ENCODE measurements at places on chromosomes 3 and 15.

DNA sequence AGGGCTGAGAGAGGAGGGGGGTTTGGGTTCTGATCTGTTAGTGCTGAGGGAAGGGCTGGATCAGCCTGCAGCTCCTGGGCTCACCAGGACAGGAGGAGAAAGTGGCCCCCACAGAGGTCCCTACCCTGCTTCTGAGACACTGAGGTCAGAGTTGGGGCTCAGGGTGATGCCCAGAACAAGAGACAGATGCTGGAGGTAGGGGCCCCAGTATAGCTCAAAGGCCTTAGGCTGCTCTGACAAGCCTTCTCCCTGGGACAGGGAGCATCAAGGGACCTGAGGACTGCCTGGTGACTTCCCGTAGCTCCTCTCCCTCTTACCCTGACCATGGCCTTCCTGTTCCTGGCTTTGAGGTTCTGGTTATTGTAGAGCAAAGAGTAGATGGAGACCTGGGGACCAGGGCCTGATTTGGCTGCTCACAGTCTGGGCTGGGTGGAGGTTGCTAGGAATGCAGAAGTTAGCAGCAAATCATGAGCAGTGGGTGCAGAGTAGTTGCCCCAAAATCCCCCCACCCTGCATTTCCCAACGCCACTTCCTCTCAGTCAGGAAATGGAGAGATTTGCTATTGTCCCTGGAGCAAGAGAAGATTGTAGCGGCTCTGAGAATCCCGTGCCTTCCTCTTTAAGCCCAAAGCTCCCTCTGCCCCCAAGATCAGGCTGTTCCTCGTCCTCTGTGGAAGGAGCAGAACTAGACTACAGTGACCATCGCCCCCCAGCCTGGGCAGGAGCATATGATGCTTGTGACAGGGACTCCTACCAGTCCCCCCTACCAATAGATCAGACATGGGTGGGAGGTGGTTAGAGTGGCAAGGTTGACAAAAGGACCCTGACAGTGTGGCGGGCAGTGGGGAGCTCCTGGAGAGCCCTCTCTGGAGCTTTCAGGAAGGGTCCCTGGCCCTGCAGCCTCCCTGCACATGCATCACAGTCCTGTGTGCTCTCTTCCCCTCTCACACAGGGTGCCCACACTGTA, 47.4 kb upstream of the SEC22A start:
- no peak for DNase-seq

- no peak for DNase-seq
Observed at GRCh38 chr3:184568924-184569829, 7.6 kb downstream of the EPHB3 start.

GRCh38 chr3:156311930-156312329, 191.6 kb downstream of the KCNAB1 start:
- DNase-seq, result no peak

DNA sequence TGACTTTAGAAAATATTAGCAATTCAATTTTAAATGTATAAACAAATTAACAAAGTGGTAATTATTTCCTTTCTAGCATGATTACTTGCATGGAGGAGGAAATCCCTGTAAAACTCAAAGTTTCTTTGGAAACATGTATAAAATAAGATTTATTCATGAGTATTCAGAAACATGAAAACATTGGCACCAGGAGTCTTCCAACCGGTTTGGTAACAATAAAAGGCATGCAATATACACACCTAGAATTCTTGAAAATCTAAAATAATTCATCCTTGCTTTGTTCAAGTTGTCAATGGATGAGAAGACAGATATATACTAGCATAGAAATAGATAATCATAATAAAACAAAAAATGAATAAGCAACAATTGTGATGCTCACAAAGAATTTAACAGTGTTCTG, 76.4 kb downstream of the ZPLD1 start:
- DNase-seq, result no peak

DNA sequence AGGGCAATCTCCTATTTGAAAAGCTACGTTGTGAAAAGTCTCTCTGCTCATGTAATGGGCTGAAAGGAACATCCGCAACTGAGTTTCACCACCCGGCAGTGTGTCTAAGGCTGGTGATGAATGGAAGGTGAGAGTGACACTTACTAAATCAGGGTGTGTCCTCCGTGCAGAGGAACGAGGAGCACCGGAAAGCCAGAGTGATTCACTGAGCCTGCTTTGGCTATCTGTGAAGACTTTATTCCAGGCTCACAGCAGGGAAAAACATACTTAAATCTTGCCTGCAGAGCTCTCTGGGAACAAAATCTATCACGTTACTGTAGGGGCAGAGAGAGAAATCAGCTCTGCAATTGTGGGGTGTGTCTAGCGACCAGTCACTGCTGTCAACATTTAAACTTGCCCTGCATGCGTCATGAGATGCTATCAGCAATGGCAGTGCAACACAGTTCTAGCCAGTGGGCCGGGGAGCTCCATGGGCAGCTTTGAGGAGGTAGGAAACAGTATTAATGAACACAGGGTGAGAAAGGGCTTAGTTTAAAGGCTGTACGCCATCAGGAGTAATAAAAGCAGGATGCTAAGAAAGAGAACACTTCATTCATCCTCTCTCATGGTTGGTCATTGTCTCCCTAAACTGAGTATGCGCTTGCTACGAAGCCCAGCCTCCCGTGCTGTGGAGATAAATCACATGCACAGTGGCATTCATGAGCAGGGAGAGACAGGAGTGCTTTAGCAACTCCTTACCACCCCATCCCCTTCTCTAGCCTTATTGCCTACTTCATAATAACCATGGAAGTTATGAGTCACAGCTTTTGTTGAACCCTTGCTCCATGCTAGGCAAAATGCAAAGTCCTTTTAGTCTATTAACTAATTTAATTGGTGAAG, 542.7 kb upstream of the ADAMTS9 start:
- DNase-seq, result no peak

GRCh38 chr3:122991236-122991985, 36.2 kb downstream of the SEMA5B start:
- DNase-seq, result no peak

- DNase-seq, result no peak
Observed at GRCh38 chr3:57582474-57583168, 14.5 kb downstream of the ARF4 start.

DNA sequence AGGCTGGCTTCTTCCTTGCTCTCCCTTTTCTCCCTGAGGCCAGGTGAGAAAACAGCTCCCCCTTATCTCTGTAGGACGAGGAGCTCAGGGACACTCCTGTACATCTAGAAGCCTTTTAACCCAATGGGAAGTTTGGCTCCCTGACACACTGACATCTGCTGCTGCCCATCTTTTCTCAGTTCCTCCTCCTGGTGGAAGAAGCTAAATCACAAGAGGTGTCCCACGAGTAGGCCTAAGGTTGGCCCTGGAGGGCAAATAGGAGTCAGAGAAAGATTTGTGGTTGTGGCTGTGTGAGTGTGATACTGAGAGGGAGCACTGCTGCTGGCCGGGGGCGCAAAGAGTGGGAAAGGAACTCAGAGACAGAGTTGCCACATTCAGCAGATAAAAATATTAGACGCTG, 49.5 kb downstream of the ARHGAP31 start:
- no peak for DNase-seq

- DNase-seq, result no peak
Observed at GRCh38 chr3:4953119-4953518, 26.1 kb upstream of the BHLHE40 start.

DNA sequence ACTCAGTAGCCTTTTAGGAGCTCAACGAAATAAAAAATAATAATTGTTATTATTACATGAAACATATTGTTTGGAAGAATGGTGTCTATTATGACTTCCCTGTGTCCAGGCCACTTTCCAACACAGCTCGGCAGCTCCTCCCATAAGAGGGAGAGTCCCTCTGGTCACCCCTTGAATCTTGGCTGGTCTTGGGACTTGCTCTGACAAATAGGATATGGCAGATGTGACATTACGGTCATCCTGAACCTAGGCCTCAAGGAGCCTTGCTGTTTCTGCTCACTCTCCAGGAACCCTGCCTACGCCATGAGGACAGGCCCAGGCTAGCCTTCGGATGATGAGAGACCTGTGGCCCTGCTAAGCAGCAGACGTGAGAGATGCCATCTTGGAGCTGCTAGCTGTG, 71.8 kb downstream of the OXNAD1 start:
- no peak for DNase-seq

GRCh38 chr15:38129531-38130204, 123.0 kb upstream of the SPRED1 start:
- DNase-seq, result no peak

GRCh38 chr3:52253314-52254304, 8.1 kb downstream of the PPM1M start:
- DNase-seq, result no peak

DNA sequence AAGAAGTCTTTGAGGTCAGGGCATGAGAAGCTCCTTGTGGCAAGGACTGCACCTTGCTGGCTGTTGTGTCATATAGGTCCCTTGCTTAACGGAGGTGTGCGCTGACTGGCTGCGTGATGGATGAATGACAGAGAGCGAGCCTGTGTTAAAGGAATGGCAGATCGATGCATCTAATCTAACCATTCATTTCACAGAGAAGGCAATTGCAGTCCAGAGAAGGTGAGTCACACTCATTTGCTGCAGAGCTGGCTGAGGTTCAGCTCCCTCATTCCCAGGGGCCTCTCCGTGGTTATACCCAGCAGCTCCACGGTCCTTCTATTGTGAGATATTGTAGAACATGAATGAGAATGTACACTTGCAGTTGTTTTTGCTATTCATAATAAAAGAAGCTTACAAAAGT, 289.3 kb downstream of the EPHB1 start:
- no peak for DNase-seq

DNA sequence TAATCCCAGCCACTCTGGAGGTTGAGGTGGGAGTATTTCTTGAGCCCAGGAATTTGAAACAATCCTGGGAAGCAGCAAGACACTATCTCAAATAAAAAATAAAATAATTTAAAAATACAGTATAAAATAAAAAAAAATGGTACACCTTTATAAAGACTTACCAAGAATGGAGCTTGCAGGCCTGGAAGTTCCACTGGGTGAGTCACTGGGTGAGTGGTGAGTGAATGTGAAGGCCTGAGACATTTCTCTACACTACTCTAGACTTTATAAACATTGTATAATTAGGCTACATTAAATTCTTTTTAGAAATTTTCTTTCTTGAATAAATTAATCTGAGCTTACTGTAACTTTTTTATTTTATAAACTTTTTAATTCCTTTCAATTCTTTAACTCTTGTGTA, 609.1 kb upstream of the BCHE start:
- no peak for DNase-seq

DNA sequence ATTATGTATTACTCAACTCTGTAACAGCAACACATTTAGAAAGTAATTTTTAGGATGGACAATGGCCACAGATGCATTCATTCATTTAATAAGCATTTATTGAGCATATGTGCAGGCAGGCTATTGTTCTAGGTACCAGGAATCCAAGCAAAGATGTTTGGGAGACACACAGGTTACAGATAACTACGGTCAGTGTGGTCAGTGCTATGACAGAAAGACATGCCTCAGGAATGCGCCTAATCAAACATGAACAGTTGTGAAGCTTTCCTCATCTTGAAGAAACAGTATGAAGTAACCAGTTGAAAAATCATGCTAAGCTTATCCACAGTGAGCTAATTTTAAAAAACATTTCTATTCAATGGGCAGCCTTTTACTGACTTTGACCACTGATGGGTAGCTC, 155.4 kb upstream of the CCDC54 start:
- DNase-seq, result no peak

GRCh38 chr3:123679712-123680386, 95.0 kb upstream of the HACD2 start:
- DNase-seq, result no peak

DNA sequence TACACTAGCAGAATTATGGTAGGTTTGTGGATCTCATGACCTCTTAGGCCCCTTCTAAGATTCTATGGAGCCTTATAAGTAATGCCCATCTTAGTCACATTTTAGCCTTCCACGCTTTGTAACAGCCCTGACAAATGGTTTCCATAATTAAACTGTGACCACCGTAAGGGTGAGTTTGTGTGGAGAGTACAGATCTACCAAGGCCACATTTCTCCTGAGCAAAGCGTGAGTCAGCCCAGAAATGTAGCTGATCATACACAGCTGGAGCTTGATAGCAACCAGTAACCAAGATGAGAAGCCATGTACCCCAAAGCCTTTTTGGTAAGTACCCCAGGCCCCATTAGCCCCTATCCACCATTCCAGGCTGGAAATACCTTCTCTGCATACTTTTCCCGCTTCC, 31.7 kb downstream of the CHAC1 start:
- DNase-seq, result no peak

DNA sequence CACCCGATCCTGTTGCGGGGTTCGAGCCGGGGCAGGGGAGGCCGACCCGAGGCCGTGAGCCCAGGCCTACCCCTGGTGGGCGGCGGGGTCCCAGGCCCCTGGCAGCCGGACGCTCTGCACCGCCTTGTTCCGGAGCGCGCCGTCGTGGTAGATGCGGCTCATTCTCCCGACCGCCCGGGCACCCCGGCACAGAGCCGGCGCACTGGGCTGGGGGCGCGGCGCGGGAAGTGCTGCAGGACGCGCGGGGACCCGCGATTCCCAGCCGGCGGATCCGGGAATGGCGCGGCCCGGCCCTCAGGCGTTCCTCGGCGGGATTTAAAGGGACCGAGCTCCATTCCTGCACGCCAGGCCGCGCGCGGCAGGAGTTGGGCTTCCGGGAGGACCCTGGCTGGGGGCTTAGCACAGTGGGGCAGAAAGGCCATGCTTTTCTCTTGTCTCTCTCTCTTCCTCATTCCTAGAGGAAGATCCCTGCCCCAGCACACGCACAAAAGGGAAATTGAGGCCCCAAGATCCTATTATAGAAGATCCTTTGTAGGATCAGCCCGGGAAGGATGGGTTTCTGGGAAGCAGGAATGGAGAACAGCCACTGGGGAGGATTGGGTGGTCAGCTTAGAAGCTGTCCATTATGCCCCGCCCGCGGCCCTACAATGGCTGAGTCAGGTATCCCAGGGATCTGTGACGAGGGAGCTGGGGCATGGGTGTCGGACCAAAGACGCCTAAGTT, at the start of gene ARPIN:
Gene ARPIN (minus strand): TSS at position 279 of the 723 bp plus-strand sequence. CDS start 117 bp downstream, at position 162.
- DNase-seq, result no peak

DNA sequence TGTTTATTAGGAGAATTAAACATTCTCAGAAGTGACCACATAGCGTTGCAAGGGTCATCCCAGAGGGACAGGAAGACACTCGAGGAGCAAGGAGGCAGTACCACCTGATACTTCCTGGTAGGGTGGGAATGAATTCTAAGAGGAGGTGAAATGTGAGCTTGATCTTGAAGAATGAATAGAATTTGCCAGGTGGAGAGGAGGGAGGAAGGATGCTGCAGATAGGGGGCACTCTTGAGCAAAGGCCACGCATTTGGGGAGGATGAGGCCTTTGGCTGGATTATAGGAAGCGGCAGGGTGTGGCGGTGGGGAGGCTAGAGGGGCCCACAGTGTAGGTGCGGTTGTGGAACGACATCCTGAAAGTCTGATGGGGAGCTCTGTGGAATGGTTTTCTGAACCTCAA, 33.5 kb downstream of the CHCHD6 start:
- no peak for DNase-seq

DNA sequence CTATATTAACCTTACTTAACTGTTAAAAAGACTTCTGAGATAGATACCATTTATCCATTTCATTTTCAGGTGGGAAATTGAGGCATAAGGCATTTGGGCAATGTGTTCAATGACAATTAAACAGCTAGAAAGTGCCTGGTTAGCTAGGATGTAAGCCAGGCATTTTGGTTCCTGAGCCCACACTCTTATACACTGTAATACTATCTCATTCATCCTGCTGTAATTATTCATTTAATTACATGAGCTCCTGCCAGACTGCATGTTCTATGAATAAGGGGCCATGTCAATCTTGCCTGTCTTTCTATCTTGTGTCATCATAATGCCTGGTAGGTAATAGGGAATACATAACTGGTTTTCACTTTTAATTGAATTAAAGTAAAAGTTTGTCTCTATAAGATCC, 74.0 kb downstream of the RBMS3 start:
- DNase-seq, result no peak

- DNase-seq, result no peak
Observed at GRCh38 chr3:111735243-111735758, 123.8 kb upstream of the PHLDB2 start.

- DNase-seq, result no peak
Observed at GRCh38 chr15:68106656-68107055, 52.5 kb downstream of the PIAS1 start.

All from stimulated activated CD8-positive, alpha-beta memory T cell treated with anti-CD3 and anti-CD28 coated beads, Interleukin-4, amount 100 ng/mL, for 1 hour (primary cell).